Motor neuron (in vitro differentiated cells): ENCODE measurements at places on chromosomes 1 and 21. TPM values are rescaled to one million over a fixed set of nuclear protein-coding genes. Genes with fewer than 3 reads are reported as not detected.

SLC1A7 gene
- 0.14 TPM in 1 of 2 replicates, not detected in the other for total RNA-seq

LGALS8 gene
- total RNA-seq: 25.2 and 29.3 TPM in 2 replicates

ATAD3A gene
- total RNA-seq: 29.2 and 31.2 TPM in 2 replicates

HEATR1 gene
- 35.8 and 40.7 TPM in 2 replicates for total RNA-seq

ESRRG gene
- total RNA-seq: 67.1 and 70.0 TPM in 2 replicates

HDAC1 gene
- 61.9 and 62.9 TPM in 2 replicates for total RNA-seq

FCAMR gene
- 1.9 and 2.2 TPM in 2 replicates for total RNA-seq

ZNF683 gene
- 0.31 TPM in 1 of 2 replicates, not detected in the other for total RNA-seq

SLC25A34 gene
- total RNA-seq: 1.5 and 2.1 TPM in 2 replicates

TSNAX gene
- 52.0 and 54.8 TPM in 2 replicates for total RNA-seq

WDR64 gene
- total RNA-seq: not detected in 2 replicates

ZMYND12 gene
- 2.2 and 2.6 TPM in 2 replicates for total RNA-seq

AGT gene
- total RNA-seq: 0.39 and 0.76 TPM in 2 replicates

EFNA3 gene
- total RNA-seq: 34.9 and 36.7 TPM in 2 replicates

TINAGL1 gene
- 0.11 and 0.25 TPM in 2 replicates for total RNA-seq

MIXL1 gene
- total RNA-seq: 0.81 and 1.6 TPM in 2 replicates

HNRNPCL2 gene
- total RNA-seq: not detected in 2 replicates
